Activated CD4-positive, alpha-beta T cell treated with anti-CD3 and anti-CD28 coated beads, Interleukin-2, amount 10 ng/mL, durations not matched to agents 24 days and 14 days (primary cell): ENCODE measurements at places on chromosomes 7 and 10.

GRCh38 chr7:157234271-157234670 lies 95.5 kb downstream of the UBE3C start:
- no peak for DNase-seq

GRCh38 chr7:32088451-32088881 lies 18.3 kb upstream of the PDE1C start:
- no peak for DNase-seq

GRCh38 chr7:100888988-100889750 lies at the start of gene UFSP1:
Gene UFSP1, minus strand, starts transcription at chr7:100889715. Its CDS starts 444 bp downstream, at chr7:100889271.
- peak; percentile 59 for DNase-seq

- peak; percentile 51 for DNase-seq
Observed at GRCh38 chr10:62627983-62628382, 176.5 kb upstream of the ADO start.

GRCh38 chr7:41114691-41115090 lies 588.2 kb downstream of the INHBA start:
- no peak for DNase-seq

DNA sequence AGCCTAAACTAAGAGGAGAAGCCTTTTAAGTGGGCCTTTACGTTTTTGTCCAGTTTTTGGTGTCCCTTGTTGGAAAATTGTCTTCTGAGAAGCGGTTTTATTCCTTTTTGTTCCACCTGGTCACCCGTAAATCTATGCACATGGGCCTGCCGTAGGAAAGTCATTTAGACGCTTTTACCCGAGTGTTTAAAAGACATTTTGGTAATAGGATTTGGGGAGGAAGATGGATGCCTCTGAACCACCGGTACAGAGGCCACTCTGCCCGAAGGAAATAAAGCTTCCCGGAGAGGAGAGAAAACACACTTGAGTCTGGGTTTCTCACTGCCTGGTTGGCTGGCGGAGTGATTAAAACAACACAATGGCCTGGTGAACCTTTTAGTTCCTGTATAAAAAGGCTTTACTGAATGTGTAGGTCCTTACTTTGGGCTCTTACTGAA lies 760 bp downstream of the THNSL1 start:
- no peak for DNase-seq

DNA sequence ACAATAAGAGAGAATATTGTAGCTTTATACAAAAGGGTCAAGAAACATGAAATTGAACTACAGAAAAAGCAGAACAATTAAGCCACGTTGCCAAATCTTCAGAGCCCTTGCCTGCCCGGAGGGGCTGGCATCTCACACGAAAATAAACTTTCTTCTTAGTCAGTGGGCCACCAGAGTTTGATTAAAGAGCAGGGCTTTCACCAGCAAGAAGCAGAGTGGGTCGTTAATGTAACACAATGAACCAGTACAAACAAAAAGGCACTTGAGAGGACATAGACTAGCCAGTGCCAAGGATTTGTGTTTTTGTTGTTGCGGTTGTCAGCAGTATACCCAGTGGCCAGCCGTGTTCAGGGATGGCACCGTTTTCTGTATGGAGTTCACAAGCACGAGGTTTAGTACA lies 155.4 kb downstream of the NRP1 start:
- DNase-seq: no peak

DNA sequence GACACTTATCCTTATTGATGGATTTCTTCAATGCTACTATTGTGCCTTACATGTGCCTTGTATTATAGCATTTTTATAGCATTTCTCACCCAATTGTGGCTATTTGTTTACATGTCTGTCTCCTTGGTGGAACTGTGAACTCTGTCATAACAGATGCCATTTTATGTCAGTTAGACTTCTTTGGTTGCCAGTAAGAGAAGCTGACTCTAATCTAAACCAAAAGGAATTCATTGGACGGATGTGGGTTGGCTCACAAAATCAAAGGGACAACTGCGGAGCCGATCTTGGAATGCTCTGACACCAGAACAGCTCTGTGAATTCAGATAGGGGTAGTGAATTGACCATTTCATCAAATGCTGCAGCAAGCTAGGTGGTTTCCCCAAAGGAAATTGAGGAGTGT lies 15.0 kb downstream of the GARIN1A start:
- no peak for DNase-seq

DNA sequence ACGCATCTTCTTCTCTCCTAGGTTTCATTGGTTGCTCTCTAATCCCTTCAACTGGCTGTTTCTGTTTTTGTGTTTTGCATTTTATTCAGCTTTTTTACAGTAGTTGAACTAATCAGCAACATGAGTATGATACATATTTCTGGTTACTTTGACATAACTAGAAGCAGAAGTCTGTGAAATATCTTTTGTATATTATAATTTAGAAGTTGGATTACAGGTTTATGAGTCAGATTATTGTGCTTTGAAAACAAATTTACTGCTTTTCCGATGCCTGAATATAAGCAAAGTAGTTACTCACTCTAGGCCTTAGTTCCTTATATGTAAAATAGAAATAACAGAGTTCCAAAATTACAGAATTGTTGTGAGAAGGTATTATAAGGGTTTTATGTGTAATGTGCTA lies 96.2 kb upstream of the MEOX2 start:
- DNase-seq: no peak

DNA sequence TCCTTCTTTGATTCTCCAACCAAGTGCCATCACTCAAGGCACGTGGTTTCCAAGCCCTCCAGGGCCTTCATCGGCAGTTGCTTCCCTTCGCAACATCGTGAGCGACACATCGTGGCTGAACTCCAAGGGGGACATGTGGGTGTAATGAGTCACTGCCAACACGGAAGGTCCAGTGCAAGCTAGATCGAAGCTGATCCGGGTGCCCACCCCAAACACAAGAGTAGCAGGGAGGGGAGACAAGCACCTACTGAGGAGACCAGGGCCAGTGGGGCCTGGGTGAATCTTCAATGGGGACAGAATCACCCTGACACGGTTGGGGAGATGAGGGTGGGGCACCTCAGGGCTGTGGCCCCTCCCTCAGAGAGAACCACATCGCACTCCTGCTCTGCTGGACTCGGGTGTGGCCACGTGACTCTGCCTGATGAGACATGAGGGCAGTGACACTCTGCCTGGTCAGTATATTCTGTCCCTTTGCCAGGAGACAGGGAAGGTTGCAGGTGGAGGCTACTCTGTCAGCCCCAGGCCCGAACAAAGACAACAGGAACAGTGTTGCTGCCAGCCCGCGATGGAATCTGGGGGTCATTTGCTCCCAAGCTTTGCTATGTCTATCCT lies 36.8 kb upstream of the HSPA12A start:
- no peak for DNase-seq

GRCh38 chr7:157017603-157018327 lies 7.3 kb upstream of the MNX1 start:
- no peak for DNase-seq

- DNase-seq: peak; percentile 84
Observed at GRCh38 chr10:3192856-3193635, 20.5 kb upstream of the PITRM1 start.

GRCh38 chr7:138001529-138002095 lies at the start of gene CREB3L2:
Gene CREB3L2, minus strand, starts transcription at chr7:138002086. Its CDS starts 381 bp downstream, at chr7:138001705.
- DNase-seq: peak; percentile 90

GRCh38 chr7:139487366-139488080 lies 4.0 kb upstream of the KLRG2 start:
- no peak for DNase-seq

DNA sequence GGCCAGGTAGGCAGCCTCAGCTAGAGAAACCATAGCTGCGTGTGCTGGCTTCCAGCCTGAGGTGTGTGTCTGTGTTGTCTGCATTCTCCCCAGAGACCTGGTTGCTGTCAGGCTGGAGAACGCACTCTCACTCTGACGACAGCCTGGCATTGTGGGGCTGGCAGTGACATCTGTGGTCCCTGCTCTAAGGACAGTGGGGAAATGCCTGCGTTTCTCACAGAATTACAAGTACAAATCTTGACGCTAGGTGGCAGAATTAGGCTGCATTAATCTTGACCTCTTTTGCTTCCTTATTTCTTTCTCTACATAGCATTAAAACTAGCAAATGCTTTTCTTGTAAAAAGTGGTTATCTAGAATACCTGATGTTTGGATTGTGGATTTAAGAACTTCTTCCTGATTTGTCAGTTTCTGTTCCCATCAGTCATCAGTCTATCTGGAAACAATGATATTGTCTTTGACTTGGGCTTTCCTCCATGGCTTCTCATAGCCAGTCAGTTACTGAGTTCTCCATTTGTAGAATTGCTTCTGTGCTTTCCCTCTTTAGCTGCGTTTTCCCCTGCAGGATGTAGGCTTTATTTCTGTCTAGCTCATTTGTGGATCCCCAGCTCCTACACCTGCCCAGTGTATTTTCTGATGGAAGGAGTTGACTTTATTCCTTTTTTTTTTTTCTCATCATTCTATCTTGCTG lies 86.0 kb downstream of the FANK1 start:
- peak; percentile 66 for DNase-seq

GRCh38 chr10:114350751-114351150 lies 53.6 kb downstream of the AFAP1L2 start:
- DNase-seq: no peak

DNA sequence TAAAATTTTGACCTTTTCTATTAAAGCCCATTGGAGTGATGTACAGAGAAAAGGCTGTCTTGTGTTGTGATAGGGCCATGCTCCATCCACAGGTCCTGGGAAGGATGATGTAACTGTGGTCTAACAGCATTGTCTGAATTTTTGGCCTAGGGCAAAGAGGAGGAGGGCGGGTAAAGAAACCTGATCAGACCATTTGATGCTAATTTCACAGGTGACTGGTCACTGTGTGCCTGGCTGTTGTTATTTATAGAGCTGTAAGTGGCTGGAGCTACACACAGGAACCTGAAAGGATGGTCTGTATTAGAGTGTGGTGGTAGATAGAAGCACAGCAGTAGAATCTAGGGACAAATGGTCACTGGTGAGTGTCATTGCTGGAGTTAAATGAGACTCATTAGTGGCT lies 182.1 kb downstream of the AUTS2 start:
- no peak for DNase-seq

DNA sequence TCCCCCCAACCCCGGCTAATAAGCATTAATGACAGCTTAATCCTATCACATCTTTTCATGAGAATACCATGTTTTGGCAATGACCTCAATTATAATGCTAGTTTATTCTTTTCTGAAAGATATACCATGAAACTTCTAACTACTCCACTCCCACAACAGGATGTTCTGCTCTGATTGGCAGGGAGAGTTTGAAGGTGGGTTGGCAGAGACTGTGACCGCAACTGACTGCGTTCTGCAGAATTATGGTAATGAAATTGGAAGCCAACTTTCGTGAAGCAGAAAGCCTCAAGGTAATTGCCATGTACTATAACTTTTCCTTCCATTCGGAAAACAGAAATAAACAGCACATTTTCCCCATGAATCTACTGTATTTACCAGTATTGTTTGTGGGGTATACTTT lies 288.2 kb upstream of the SEMA3D start:
- DNase-seq: no peak

DNA sequence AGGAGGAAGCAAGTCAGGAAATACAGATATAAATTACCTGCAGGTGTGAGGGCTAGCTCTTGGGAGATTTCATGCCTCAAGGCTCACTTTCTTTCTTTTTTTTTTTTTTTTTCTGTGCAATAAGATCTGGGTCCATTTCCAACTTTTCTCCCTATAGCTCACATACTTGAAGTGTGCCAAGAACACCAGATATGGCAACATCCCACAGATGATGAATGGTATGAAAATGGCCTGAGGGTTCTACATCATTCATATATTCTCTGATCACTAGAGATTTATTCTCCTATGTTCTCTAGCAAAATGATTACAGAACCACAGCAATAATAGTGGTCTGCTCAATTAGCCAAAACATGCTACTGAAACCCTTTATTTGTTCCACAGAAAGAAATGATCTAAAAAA lies 117.2 kb downstream of the LRRTM3 start:
- no peak for DNase-seq

DNA sequence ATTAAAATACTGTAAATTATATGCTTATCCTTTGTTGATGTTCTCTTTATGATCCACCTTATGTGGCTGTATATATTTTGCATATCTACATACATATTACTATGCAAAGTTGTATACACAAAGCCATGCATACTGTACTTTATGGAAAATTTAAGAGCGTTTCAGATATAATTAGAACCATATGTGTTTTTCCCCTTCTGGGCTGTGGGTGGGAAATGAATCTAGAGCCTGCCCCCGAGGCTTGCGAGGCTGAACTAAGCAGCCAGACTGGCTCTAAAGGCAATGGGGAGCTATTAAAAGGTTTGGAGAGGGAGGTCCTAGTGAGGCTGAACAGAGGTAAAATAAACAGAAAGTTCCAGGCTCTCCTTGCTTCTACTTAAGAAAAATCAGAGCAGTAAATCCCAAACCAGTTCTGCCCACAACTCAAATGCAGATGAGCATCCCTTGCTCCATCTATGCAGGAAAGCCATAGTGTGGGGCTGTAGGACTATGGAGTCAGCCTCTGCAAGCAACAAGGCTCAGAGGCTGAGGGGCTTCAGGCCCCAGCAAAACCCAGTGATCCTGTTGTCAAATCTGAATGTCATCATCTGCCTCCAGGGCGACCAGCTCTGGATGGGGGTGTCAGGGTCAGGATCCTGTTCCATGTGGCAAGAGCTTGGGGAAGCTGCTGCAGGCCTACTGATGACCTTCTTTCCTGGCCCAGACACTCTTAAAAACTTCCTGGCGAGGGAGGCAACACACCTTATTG lies 14.1 kb upstream of the DDIT4 start:
- DNase-seq: peak; percentile 69

DNA sequence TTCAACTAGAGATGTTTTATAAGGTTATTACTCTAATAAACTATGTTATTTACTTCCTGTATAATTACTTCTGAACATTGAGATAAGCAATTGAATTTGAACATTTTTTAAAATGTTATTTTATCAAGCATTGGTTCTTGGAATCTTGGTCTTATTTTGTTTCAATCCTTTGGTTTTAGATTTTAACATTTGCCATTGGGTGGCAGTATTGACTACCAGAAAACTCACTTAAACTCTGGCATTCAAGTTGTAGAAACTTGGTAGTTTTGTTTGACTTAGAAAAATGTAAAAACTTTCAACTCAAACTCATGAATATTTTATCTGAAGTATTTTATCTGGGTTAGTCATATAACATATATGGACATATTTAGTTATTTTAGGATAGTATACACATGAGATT lies 48.1 kb downstream of the ATRNL1 start:
- no peak for DNase-seq

DNA sequence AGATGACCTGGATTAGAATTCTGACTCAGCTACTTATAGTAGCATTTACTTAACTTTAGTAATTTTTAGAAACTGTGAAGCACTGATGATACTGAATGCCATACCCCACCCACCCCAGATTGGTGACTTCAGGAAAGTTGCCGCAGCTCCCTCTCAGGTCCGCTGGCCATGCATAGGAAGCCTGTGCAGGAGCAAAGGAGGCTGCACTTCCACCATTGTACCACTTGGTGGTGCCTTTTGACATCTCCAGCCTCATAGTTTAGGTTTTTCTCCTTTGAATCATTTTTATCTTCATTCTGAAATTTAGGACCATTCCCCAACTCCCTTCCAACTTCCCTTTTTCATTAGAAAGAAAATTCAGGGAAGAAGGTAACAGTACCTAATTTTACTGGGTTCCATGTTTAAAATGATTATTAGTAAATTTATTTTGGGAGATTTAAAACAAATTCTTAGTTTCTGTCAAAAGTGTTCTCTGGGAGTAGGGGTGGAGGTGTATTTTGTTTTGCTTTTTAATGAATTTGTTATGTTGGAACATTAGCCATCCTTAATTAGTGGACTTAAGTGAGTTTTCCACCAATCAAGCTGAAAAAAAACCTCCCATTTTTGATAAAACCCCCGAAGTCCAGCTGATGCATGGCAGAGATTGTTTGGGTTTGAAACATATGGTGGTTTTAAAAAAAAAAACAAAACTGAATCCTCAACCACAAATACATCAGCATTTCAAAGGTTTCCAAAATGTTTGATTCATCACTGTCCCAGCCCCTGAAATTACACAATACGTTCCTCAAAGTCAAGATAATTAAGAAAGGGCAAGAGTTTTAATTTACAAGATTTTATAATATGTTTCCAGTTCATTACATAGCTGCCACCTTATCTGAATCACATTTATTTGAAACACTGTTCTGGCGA lies 109.6 kb downstream of the WNT2 start:
- peak; percentile 79 for DNase-seq
